ENCODE measurements at places on chromosomes 5 and 9.

GRCh38 chr5:50856401-50857119 is 190.1 kb downstream of the PARP8 start:
- no peak for DNase-seq

DNA sequence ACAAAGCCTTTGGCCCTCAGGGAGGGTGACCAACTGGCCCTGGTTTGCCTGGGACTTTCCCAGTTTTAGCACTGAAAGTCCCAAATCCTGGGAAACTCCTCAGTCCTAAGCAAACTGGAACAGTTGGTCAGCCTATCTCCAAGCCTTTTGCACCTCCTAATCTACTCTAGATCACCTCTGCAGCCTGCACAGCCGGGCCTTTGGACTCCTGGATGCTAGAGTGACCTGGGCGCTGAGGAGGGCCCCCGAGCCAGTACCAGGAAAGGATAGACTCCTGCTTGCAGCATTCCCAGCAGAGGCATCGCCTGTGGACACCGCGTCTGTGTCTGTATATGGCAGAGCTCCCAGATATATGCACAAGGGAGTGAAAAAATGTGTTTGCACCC is 15.1 kb downstream of the IRF1 start:
- DNase-seq: no peak

DNA sequence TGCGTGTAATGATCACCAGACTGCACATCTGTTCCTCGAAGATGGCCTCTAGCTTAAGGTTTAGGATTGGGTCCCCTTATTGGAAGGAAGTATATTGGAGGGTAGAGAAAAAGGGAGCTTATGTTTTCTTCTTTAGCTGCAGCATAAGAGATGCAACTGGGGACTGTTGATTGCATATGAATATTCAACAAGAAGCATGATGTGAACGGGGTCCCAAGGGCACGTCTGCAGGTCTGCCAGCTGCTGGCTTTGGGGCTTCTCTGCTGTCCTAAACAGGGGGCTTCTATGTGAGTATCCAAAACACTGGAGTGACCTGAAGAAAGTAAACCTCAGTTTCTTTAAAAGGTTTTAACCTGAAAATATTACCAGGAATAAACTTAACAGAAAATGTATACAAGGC is 3.6 kb upstream of the BNIP1 start:
- DNase-seq: no peak

- no peak for DNase-seq
Measured at GRCh38 chr5:33781286-33781685, 110.5 kb downstream of the ADAMTS12 start.

- DNase-seq: no peak
Measured at GRCh38 chr5:141392429-141393198, at the start of gene PCDHGA8. PCDHGA8 (plus strand) TSS chr5:141392633; CDS start chr5:141392814, 181 bp downstream.

- DNase-seq: no peak
Measured at GRCh38 chr9:97515662-97516061, 14.2 kb downstream of the TMOD1 start.

DNA sequence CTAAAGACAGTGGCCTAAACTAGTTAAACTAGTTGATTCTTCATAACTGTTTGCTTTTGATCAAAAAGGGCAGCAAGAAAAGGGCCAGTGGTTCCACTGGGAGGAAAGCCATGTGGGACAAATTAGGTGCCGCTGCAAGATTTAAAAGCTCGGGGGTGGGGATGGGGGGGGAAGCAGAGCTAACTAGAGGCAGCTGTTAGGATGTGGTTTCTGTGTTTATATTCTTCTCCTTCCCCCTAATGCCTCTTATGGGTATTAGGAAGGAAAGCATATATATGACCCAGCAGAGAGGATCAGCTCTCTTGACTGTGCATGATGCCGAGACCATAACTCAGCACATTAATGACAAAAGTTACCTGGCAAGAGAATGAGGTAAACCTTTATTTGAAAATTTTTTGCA is 65.7 kb downstream of the EFNA5 start:
- no peak for DNase-seq

Data from stimulated activated CD4-positive, alpha-beta T cell treated with anti-CD3 and anti-CD28 coated beads, Interleukin-12 subunit alpha, Interleukin-12 subunit beta, amount 100 ng/mL, for 24 hours (primary cell).